ENCODE measurements at places on chromosomes 2 and 18.

DNA sequence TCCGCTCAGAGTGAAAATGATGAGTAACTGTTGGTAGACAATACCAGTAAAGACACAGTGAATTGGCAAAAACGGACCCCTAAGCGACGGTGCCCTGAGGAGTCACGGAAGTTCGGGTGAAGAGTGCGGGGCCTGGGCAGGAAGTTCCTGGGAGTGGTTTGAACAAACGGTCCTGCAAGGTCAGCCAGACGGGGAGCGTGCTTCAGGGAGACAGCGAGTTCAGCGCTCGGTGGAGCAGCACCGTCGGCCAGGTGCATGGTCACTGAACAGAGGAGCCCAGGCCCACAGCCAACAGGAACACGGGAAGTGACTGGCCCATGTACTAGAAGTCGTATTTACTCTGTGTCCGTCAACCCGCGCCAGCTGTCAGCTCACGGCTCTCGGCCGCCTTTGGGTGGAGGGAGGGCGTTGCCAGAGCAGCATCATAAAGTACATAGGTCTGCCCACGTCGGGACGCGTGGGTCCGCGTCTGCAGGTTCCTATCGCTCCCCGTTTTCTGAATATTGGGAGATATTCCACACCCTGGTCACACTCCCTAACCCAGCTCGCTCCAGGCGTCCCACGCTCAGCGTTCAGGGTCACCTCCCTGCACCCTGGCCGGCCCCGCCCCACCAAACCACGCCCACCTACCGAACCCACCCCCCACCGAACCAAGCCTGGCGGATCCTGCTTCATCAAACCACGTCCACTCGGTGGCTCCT is 75.6 kb upstream of the UXS1 start:
- peak; percentile 9 for DNase-seq

DNA sequence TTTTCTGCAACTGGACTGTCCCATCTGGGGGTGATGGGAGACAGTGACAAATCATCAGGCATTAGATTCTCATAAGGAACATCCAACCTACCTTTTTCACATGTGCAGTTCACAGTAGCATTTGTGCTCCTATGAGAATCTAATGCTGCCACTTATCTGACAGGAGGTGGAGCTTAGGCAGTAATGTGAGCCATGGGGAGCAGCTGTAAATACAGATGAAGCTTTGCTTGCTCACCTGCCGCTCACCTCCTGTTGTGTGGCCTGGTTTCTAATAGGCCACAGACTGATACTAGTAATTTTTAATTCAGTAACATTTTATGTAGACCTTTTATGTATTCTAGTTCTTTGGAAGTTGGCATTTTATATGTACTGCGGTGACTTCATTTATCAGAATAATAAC is 180.1 kb upstream of the SPOPL start:
- peak; percentile 77 for DNase-seq

DNA sequence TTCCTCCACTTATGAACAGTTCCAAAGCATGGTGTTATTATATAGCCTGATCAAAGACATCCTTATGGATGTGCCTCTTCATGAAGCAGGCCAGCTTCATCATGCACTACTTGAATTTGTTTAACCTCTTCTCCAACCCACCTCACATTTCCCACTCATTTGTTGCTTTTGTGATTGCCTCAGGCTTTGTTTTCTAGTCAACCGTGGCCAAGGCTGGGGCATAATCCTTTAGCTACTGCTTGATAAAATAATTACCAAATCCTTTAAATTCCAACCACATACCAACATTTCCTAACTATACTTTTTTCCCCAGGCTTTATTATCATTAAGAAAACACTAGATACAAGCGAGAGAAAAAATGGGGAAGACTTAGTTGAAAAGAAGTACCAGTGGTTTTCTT is 39.6 kb upstream of the SCN1A start:
- no peak for DNase-seq

DNA sequence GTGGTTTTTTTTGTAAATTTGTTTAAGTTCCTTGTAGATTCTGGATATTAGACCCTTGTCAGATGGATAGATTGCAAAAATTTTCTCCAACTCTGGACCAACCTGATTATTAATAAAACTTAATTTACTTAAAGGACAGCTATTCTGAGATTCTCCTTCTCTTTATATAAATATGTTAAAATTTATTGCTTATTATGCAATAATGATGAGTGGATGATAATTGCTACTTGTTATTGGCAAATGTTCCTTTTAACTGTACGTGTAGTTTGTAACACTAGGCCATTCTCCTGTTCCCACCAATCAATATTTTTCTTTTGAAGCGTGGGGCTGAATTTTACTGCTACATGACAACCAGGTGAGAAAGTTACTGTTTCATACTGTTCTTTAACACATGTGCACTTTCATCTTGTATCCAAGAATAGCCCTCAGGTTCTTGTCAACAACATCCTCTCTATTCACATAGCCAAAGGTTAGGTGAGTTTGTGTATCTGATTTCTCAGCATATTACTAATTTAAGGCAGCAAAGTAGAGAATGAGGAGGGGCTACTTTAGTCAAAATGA is 16.6 kb upstream of the STK17B start:
- no peak for DNase-seq

GRCh38 chr2:197377670-197378069 is 57.2 kb downstream of the SF3B1 start:
- DNase-seq: no peak

DNA sequence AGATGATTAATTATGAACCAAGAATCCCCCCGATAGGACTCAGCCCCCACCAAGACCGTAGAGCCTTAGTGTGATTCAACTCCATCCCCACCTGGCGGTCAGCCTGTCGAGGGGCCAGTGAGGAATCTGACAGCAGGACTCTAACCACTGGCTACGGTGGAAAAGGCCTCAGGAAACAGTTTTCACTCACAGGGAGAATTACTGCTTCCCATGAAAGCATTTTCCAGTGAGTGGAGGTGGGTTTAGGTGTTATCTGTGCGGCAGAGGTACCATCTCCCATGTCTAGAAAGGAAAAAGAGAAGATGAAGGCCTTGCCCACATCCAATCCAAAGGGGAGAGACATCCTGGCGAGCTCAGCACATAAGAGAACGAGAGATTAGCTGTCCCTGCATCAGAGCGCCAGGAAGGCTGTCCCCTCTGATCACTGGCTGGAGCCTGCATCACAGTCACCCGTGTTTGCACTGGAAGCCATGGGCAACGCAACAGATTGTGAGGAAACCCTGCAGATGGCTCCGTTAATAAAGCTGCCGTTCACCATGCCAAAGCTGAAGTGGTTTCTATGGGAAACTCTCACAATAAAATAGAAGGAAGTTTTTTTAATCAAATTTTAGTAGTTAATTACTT is 22.3 kb downstream of the COX7A2L start:
- no peak for DNase-seq

DNA sequence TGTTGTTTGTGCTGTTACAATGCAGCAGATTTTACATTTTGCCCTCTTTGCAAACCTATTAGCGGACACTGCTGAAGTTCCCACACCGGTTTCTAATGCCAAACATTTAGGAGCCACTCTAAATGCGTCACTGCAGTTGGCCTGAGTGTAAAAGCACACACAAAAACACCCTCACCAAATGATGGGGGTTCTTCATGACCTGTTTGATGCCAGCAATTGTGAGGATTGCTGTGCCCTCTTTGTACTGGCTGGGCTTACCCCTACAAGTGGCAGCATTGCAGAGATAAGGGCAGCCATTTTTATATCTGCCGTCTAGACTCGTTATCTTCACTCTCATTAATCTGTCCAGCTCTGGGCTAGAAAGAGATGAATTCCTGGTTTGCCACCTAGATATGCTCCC is 85.3 kb downstream of the NRP2 start:
- no peak for DNase-seq

- no peak for DNase-seq
Observed at GRCh38 chr2:47076586-47077441, 78.3 kb downstream of the STPG4 start.

- DNase-seq: no peak
Observed at GRCh38 chr2:85312404-85312803, 15.4 kb downstream of the TGOLN2 start.

DNA sequence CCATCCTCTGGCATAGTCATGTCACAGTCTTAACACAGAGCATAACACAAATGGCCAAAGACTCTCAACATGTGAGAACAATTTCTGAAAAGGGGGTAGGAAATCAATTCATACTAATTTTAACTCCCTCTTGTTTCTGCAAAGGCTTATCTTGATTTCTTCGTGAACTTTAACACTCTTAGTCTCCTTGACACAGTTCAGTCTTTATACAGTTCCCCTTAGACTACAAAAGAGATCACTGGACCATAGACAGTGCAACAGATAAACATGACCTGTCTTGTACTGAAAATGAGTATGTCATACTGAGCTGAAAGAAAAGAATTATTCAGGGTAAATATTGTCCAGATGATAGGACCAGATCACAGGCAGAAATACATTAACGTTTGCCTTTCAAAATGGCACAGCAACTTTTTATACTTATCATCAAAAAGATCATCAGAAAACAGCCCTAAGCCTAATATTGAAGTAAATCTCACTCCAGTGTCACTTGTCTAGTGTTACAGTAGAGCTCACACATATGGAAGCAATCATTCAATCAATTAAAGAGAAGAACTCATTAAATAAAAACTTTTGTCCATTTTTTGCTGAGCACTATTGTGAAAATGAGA is 56.4 kb upstream of the VRK2 start:
- DNase-seq: no peak

DNA sequence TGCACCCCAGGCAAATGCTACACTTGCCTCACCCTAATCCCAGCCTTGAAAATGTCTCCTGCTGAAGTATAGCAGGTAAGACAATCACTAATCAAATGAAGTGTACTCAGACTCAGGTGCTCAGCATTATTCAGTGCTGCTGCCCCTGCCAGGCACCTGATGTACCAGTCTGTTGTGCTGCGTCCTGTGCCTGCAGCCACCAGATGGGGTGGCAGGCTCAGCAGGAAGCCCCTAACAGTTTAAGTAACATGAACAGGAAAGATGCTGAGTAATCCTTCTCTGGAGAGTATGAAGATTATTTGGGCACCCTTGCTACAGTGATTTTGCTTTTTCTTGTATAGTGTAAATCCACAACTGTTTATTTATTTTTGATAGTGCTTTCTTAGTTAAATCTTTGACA is 69.1 kb downstream of the TACR1 start:
- peak; percentile 60 for DNase-seq

GRCh38 chr2:169365029-169365480 is 2.7 kb upstream of the LRP2 start:
- no peak for DNase-seq

DNA sequence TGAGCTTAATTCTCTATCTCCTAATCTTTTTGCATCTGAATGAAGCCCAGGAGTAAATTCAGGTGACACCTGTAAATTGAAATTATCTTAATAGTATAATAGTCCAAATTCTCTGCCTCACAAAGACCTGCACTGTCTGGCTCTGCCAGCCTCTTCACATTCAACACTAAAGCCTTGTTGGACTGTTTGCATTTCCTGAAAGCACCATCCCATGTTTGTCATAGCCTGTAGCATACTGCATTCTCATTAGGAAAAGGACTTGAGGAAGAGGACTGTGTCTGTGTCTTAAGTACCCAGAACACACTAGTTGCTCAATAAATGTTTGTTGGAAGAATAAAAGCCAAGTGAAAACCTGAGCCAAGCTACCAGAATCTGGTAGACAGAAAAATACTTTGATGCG is 42.9 kb upstream of the GRHL1 start:
- no peak for DNase-seq

DNA sequence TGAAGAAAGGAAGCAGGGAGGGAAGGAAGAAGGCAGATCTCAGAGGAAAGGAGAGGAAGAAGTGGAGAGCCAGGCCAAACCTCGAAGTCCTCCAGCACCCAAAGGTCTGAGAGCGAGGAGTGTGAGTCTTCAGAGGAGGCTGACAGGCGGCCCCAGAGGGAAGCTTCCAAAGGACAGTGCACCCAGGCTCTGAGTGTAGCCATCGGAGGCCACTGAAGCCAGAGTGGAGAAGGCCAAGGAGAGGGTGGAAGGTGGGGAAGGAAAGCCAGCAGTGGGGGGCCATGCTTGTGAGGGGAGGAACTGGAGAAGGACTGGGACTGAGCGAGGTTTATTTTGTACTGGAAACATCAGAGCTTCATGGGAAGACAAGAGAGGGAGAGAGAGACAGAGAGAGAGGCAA is 6.0 kb downstream of the ATP6V1B1 start:
- no peak for DNase-seq

DNA sequence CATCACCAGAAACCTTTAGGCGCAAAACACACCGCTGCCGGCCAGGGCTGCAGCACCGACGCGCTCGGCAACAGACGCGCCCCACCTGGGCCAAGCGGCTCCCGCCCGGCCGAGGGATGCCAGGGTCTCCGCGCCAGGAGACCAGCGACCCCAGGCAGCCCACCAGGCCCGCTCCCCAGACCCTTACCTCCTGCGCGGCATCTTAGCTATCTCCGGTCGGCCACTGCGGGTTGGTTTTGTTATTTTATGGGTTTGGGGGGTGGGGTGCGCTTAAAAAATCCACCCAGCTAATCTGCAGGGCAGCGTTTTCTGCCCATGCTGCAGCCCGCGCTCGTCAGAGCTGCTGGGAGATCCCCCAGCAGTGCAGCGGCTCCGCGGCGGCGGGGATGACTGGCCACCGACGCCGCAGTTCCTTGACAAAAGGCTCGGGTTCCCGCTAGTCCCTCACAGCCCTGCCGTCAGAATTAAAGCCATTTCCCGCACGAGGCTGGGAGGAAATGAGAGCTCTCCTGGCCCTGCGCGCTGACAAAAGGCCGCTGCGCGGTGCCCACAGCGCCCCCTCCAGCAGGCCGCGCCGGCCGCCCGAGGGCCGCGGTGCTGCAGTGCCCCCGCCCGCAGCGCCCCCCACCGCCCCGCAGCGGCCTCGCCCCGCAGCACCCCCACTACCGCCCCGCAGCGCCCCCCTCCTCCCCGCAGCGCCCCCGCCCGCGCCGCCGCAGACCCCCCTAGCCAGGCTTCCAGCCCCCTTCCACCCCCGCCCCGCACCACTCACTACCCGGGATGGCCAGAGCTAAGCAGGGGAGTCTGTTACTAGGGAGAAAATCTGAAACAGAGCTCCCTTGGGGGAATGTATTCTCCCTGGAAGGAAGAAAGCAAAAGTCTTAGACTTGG is at the start of gene ADD2:
ADD2 (minus strand) TSS at position 502 of the 891 bp plus-strand sequence. CDS start 61,792 bp downstream, outside the sequence.
- peak; percentile 73 for DNase-seq

DNA sequence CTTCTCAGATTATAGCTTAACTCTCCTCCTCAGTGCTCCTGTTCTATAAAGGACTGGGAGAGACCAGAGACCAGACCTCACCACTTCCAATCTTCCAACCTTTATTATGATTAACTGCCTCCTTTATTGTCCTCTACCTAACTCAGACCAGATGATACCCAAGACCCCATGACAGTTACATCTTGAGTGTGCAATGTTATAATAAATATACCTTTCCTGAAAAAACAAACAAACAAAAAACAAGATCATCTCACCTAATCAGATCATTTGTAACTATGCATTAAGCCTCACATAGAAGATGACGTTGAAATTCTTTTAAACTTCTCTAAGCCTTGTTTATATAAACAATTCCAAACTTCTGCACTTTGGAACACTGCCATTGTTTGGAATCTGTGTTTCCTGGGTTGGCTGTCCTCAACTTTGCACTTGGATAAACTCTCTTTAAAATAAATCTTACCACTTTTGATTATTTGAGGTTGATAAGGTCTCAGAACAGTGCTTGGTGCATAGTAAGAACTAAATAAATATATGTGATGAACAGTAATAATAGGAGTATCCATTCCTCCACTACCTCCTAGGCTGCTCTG is 342.7 kb downstream of the TDRD15 start:
- no peak for DNase-seq

- DNase-seq: no peak
Observed at GRCh38 chr2:8821276-8822217, 15.9 kb downstream of the KIDINS220 start.
